ENCODE measurements at places on chromosomes 12 and 14.
A peak's percentile ranks its signal among the peaks of the same experiment; 100 is the strongest.

DNA sequence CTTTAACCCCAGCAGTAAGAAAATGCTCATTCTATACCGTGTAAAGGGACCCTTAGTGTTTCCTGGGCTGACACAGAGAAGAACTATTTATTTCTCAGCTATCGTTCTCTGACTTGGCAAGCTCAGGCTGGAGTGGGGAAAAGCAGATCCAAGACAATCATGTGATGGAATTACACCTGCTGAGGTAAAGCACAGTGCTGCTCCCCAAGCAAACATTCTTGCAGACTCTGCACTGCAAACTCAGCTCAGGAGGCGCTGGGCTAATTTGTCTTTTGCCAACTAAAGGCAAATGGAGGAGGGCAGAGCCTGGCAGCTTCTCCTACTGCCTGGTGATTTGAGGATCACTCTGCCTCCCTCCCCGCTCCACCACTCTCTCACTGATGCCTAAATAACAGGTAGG is 57.8 kb upstream of the FUT8 start:
- no peak overlapping the region for H3K4me3 ChIP-seq
- no peaks in the 10 kb centered on the region for H3K4me1 ChIP-seq
- no peaks in the 10 kb centered on the region for H3K27me3 ChIP-seq
- no peak overlapping the region for H3K27ac ChIP-seq

GRCh38 chr12:120457133-120457532 is 10.9 kb downstream of the GATC start:
- H3K36me3 ChIP-seq = peaks cover 35% of the 10 kb centered on the region
- DNase-seq = no peak
- H3K4me3 ChIP-seq = no peak overlapping the region
- no peaks in the 10 kb centered on the region for H3K4me1 ChIP-seq
- H3K27me3 ChIP-seq = no peaks in the 10 kb centered on the region

DNA sequence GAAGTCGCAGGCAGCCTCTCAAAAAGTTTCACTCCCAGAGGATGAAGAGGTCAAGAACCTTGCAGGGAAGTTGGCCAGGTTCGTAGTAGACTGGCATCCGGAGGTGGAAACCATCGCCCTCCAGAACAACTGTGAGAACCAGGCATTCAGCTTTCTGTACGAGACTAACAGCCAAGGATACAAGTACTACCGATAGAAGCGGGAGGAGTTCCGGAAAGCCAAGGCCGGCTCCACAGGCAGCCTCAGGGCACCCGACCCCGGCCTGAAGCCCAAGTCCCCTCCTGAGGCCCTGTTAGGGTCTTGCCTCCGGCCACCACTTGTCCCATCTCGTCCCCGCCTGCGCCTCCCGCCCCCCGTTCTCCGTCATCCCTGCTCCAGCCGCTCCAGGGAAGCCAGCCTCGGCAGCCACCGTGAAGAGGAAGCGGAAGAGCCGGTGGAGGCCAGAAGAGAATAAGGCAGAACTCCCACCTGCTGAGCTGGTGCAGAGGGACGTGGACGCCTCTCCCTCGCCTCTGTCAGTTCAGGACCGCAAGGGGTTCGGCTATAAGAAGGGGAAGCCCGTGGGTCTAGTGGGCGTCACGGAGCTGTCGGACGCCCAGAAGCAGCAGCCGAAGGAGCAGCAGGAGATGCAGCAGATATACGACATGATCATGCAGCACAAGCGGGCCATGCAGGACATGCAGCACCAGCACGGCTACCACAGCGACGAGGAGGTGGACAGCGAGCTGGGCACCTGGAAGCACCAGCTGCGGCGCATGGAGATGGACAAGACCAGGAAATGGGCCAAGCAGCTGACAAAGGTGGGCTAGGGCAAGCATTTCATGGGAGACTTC is 366.8 kb upstream of the ATXN7L3B start:
- no peaks in the 10 kb centered on the region for H3K36me3 ChIP-seq
- H3K4me3 ChIP-seq = no peak overlapping the region
- no peaks in the 10 kb centered on the region for H3K27me3 ChIP-seq
- DNase-seq = no peak
- no peak overlapping the region for H3K27ac ChIP-seq

DNA sequence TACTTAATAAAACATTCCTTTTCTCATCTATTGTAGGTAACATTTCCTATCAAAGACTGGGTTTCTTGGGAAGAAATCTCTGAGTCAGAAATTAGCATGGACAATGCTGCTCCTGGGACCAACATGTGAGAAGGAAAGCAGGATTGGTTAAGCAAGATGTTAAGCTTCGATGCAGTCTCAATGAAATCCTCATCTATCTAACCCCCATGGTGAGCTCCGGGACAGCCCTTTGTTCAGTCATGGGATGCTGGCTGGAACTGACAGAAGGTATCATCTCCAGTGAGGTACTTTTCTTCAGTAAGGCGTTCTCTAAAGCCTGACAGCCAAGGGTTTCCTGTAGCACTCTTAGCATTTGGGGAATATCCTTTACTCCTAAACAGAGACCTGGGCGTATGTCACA is 82.8 kb upstream of the SINHCAF start:
- no peak overlapping the region for H3K27ac ChIP-seq
- DNase-seq = no peak
- H3K27me3 ChIP-seq = no peaks in the 10 kb centered on the region
- no peak overlapping the region for H3K4me3 ChIP-seq
- peaks cover 2% of the 10 kb centered on the region for H3K36me3 ChIP-seq
- no peaks in the 10 kb centered on the region for H3K4me1 ChIP-seq

GRCh38 chr12:80176706-80177105 is 77.4 kb downstream of the OTOGL start:
- H3K4me1 ChIP-seq = no peaks in the 10 kb centered on the region
- no peaks in the 10 kb centered on the region for H3K27me3 ChIP-seq
- no peaks in the 10 kb centered on the region for H3K36me3 ChIP-seq
- no peak for DNase-seq
- no peak overlapping the region for H3K4me3 ChIP-seq
- no peak overlapping the region for H3K27ac ChIP-seq

DNA sequence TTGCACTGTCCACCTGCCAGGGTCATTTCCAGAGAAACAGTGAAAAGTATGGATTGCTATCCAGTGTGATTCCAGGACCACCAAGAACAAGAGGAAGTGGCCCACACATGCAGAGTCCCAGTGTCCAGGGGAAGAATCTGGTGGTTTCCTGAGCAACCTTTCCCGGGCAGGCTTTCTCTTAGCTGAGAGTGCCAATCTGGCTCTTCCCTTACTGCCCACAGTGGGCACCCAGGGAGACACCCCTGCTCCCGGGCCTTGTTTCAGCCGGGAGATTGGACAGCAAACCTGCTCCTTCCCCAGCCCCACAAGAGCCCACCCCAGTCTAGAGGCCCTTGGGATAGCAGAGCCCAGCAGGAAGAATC is 62.1 kb downstream of the VWF start:
- H3K27ac ChIP-seq = no peak overlapping the region
- H3K4me3 ChIP-seq = no peak overlapping the region
- H3K36me3 ChIP-seq = no peaks in the 10 kb centered on the region
- peaks cover 4% of the 10 kb centered on the region for H3K27me3 ChIP-seq
- DNase-seq = no peak
- H3K4me1 ChIP-seq = no peaks in the 10 kb centered on the region

DNA sequence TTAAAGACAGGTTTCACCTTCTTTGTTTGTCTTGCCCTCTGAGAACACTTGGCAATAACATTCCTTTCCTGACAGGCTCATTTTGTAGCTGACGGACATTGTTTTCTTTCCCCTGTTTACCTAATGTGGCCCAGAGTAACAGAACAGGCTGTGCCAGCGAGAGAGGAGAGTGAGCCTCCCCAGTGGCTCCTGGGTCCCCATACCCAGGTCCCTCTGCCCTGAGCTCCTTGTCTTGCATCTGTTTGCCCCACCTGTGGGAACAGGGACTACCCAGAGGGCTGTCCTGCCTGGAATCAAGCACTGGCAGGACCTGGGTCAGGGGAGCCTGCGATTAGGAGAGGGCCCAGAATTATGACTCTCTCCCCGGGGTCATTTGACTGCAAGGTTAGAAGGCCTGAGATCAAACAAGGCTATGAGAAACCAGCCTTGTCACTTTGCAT is 222.9 kb downstream of the ZFP36L1 start:
- no peak for DNase-seq
- no peaks in the 10 kb centered on the region for H3K36me3 ChIP-seq
- H3K4me3 ChIP-seq = no peak overlapping the region
- no peak overlapping the region for H3K27ac ChIP-seq
- H3K4me1 ChIP-seq = peaks cover 14% of the 10 kb centered on the region

DNA sequence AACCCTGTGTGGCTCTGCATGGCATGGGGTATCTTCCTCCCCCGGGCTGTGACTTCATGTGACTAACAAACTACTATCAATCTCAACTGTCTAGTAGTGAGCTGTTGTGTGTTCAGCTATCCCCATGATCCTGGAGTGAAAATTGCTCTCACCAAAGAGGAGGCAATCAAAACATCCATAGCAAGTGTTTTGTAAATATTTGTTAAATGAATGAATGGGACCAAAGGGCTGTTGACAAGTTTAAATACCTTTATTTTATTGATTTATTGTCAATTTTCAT is 138.1 kb upstream of the CPM start:
- H3K27ac ChIP-seq = peak overlapping the region; percentile 6
- peaks cover 20% of the 10 kb centered on the region for H3K4me1 ChIP-seq
- no peak for DNase-seq
- no peaks in the 10 kb centered on the region for H3K36me3 ChIP-seq
- H3K4me3 ChIP-seq = no peak overlapping the region
- H3K27me3 ChIP-seq = no peaks in the 10 kb centered on the region

GRCh38 chr12:121167232-121167820 is 34.6 kb downstream of the P2RX7 start:
- no peaks in the 10 kb centered on the region for H3K27me3 ChIP-seq
- H3K4me3 ChIP-seq = no peak overlapping the region
- DNase-seq = no peak
- H3K4me1 ChIP-seq = no peaks in the 10 kb centered on the region
- no peak overlapping the region for H3K27ac ChIP-seq

GRCh38 chr14:62943202-62943601 is 102.1 kb downstream of the KCNH5 start:
- no peak overlapping the region for H3K4me3 ChIP-seq
- no peak overlapping the region for H3K27ac ChIP-seq
- H3K27me3 ChIP-seq = no peaks in the 10 kb centered on the region
- no peaks in the 10 kb centered on the region for H3K36me3 ChIP-seq
- no peaks in the 10 kb centered on the region for H3K4me1 ChIP-seq
- DNase-seq = no peak

GRCh38 chr14:30855345-30856037 is 18.9 kb upstream of the COCH start:
- no peak for DNase-seq
- no peak overlapping the region for H3K4me3 ChIP-seq
- H3K27ac ChIP-seq = no peak overlapping the region
- H3K36me3 ChIP-seq = no peaks in the 10 kb centered on the region
- H3K27me3 ChIP-seq = no peaks in the 10 kb centered on the region

- H3K27me3 ChIP-seq = no peaks in the 10 kb centered on the region
- no peaks in the 10 kb centered on the region for H3K4me1 ChIP-seq
- DNase-seq = no peak
- H3K27ac ChIP-seq = no peak overlapping the region
- no peaks in the 10 kb centered on the region for H3K36me3 ChIP-seq
- no peak overlapping the region for H3K4me3 ChIP-seq
Observed at GRCh38 chr14:42778984-42779383, 1172.3 kb downstream of the LRFN5 start.

- DNase-seq = no peak
- peak overlapping the region; percentile 80 for H3K27ac ChIP-seq
- no peaks in the 10 kb centered on the region for H3K36me3 ChIP-seq
- H3K4me3 ChIP-seq = no peak overlapping the region
Observed at GRCh38 chr14:20799456-20799891, 3.2 kb downstream of the RNASE1 start.

DNA sequence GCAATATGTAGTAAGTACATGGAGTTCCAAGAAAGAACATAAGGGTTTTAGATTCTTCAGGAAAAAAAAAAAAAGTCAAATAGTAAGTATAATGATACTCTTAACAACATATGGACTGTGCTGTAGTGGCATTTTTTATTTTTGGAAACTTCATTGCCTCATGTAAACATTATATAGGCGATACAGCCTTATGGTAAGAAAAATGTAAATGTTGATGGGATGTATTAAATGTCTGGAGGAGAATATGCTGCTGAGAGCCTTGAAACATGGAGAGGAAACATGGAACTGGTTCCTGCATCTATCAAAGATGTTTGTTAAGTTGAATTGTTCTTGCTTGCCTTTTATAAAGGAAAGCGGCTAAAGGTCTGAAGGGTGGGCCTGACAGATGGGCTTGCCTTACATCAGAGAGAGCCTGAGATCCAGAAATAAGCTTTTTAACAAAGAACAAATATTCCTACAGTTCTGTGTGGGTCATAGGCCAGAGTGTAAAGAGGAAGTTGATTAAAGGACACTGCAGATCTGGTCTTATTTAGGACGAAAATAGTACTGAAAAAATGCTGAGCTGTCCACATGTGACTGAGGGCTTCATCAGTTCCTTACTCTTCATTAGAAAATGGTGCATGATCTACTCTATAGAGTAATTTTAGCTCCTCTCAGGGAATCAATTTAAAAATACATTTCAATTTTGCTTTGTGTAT is 448.1 kb upstream of the DCN start:
- H3K4me1 ChIP-seq = no peaks in the 10 kb centered on the region
- H3K27me3 ChIP-seq = no peaks in the 10 kb centered on the region
- H3K36me3 ChIP-seq = no peaks in the 10 kb centered on the region
- DNase-seq = no peak
- no peak overlapping the region for H3K4me3 ChIP-seq
- H3K27ac ChIP-seq = no peak overlapping the region

- no peaks in the 10 kb centered on the region for H3K27me3 ChIP-seq
- no peak for DNase-seq
- H3K36me3 ChIP-seq = no peaks in the 10 kb centered on the region
- no peaks in the 10 kb centered on the region for H3K4me1 ChIP-seq
- H3K27ac ChIP-seq = no peak overlapping the region
Observed at GRCh38 chr14:95195031-95195430, 37.7 kb upstream of the DICER1 start.

- DNase-seq = no peak
- no peaks in the 10 kb centered on the region for H3K36me3 ChIP-seq
- no peak overlapping the region for H3K4me3 ChIP-seq
- no peaks in the 10 kb centered on the region for H3K4me1 ChIP-seq
Observed at GRCh38 chr12:103114296-103115055, 157.0 kb downstream of the ASCL1 start.

DNA sequence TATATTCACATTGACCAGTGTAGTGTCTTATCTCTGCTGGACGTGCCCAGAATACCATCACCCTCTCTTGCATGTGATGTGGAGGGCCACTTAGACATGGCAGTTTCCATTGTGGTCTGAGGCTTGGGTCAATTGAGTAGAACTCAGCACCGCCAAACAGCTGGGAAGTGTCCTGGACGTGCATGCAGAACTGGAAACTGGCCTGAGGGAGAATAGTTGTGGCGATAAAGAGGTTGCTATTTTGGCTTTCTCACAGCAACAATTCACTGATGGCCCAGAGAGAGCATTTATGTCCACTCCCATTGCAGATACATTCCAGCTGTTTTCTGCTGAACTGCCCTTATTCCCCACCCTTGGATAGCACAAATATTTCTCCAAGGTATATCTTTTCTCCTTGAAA is 210.1 kb upstream of the DAAM1 start:
- no peaks in the 10 kb centered on the region for H3K36me3 ChIP-seq
- H3K27ac ChIP-seq = no peak overlapping the region
- H3K27me3 ChIP-seq = no peaks in the 10 kb centered on the region
- DNase-seq = no peak

- H3K27ac ChIP-seq = no peak overlapping the region
- H3K4me3 ChIP-seq = no peak overlapping the region
- H3K27me3 ChIP-seq = no peaks in the 10 kb centered on the region
- DNase-seq = no peak
Observed at GRCh38 chr14:52333108-52333507, 19.0 kb downstream of the PTGER2 start.
